ENCODE measurements at places on chromosomes 4 and X. TPM values are rescaled to one million over a fixed set of nuclear protein-coding genes. Genes with fewer than 3 reads are reported as not detected.

DNA sequence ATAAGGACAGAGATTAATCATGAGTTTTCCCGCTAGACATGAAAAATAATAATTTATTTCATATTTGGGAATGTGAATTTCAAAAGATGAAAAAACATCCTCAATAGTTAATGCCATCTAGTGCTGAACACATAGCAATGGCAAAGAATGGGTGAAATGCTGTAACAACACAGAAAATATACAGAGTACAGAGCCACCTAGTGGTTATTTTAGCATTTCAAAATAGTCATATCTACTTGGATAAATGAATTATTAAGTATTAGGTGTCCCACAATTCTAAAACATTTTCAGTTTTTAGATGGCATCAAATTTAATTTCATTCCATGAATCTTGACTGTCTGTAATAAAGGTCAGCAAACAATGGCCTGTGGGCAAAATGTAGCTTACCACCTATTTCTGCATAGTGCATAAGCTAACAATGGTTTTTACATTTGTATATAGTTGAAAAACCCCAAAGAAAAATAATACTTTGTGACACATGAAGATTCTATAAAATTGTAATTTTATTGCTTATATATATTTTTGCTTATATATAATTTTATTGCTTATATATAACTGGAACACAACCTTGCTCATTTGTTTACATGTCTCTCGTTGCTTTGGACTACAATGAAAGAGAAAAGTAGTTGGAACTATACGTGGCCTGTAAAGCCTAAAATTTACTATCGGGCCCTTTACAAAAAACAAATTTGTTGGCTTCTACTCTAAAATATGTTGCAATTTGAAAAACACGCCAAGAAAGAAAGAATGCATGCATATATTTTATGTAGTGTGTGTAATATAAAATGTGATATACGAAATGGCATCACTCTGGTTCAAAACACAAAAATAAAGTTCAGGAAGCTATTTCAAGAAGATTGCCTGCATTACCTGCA lies 99.1 kb upstream of the FAM47C start:
- DNase-seq: no peak

DNA sequence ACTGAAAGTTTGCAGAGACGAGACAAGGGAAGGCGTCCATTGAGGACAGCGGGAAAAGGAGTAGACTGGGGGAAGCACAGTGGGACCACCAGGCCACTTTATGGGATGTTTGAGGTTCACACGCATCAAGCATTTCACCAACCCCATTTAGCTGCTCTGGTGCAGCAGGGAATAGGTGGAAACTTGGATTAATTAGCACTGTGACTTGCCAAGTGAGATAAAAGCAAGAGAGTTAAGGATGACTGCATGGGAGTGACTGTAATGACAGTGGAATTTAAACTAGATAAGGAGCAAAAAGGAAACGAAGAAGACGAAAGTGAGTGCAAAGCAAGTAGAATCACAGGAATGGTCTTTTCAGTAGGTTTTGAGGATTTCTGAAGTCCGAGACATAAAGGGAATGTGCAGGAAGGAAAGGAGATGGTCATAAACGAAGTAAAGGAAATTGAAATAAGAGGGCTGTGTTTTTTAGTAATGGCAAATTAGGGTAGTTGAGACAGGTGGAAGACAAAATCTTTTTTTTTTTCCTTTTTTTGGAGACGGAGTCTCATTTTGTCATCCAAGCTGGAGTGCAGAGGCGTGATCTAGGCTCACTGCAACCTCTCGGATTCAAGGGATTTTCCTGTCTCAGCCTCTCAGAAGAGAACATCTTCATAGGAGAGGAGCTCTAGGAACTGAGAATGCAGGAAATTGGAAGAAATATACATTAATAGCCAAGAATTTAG lies 119.0 kb upstream of the MAP9 start:
- DNase-seq: no peak

GRCh38 chr4:81003597-81004111 lies 26.9 kb upstream of the BMP3 start:
- DNase-seq: no peak

DNA sequence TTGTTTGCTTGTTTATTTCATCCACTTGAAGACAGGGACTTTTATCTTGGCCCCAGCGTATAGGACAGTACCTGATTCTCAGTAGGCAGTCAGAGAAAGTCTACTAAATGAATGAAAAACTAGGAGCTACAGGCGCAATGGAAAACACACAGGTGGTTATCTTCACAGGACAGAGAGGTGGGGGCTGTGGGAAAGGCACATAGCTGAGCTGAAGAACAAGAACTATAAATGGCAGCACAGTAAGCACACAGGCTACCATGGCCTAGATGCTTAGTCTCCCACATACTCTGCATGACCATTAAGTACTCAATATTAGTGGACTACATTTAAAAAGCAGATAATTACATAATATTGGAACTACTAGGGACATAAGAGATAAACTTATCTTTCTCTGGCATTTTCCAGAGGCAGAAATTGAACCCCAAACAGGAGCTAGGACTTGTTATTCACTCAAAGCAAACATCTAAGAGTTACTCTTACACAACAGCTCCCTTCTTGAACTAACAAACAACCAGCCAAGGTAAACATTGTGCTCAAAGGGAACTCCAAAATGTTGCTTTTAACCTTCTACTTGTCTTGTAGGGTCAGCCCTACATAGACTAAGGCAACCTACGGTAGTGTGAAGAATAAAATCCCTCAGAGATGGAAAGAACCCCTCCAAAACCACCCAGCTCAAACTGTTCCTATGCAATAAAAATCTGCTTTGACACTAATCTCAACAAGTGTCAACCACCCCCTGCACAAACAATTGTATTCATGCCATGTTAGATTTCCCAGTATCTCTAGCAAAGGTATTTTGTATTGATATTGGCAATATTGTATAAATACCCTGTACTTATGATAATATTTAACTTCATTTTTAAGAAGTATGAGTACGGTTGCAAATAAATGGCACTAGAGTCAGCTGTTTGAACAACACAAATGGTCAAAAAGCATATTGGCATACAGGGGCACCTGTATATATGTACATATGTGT lies 593.6 kb downstream of the KLHL13 start:
- DNase-seq: no peak

DNA sequence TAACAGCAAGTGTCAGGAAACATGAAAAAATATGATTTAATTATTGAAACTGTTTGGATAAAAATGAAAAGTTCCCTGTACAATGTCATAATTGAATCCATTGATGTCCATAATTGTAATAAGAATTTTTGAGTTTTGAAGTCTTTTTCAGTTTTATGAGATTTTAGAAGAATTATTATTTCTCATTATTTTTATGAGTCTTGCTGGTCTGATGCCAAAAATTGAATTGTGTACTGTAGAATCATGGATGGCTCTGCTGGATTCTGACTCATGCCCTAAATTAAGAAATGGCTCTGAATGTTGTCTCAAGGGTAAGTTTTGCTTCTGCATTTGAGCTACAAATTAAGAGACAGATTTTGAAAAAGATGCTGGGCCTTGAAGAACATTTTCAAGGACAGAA lies 132.8 kb upstream of the MAP9 start:
- DNase-seq: no peak

PAGE2B gene
- not detected for total RNA-seq

MFAP3L gene
- 3.6 TPM for total RNA-seq

ENPP6 gene
- total RNA-seq: not detected
